ENCODE measurements at places on chromosomes 4 and X.

GRCh38 chr4:184420402-184420801, 53.9 kb downstream of the IRF2 start:
- no peak for DNase-seq

DNA sequence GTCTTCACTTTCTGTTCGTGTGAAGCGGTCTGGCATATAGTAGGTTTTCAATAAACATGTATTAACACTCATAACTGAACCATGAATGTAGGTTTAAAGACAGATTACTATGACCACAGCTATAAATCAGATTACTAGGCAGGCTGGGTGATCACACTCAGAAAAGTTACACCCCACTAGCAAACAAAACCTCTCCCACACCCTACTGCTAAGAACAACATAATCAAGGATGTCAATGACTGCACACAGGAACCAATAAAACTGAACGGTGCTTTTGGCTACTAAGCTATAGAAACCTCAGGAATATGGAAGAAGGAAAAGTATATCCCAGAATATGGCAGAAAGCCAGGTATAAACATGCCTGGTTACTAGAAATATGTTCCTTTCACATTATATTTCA, 676.9 kb downstream of the SMARCA1 start:
- DNase-seq: no peak

- DNase-seq: no peak
Measured at GRCh38 chr4:92231511-92231910, 72.3 kb upstream of the GRID2 start.

GRCh38 chr4:13998850-13999445, 371.4 kb upstream of the BOD1L1 start:
- no peak for DNase-seq

- no peak for DNase-seq
Measured at GRCh38 chr4:7691982-7692381, 247.7 kb downstream of the AFAP1 start.

Measured in activated gamma-delta T cell treated with Interleukin-2 at 50 U/mL for 16 hours (primary cell).